ENCODE measurements at places on chromosomes 2 and 18. TPM values are rescaled to one million over a fixed set of nuclear protein-coding genes. Genes with fewer than 3 reads are reported as not detected.
A peak's percentile ranks its signal among the peaks of the same experiment; 100 is the strongest.

GRCh38 chr2:134455426-134455825 is 201.6 kb downstream of the MGAT5 start:
- DNase-seq, result no peak

Gene LOXHD1
- polyA plus RNA-seq, result 3.2 TPM

GRCh38 chr18:55262021-55262560 is 302.8 kb upstream of the CCDC68 start:
- no peak for DNase-seq

Gene MAP3K19
- not detected for polyA plus RNA-seq

Gene TRMT61B
- 11.0 TPM for polyA plus RNA-seq

- no peak for DNase-seq
These were observed 12.6 kb downstream of the SEH1L start for GRCh38 chr18:12960395-12960794.

Gene PFN4
- 0.94 TPM for polyA plus RNA-seq

GRCh38 chr2:165401285-165401852 is 68.1 kb upstream of the CSRNP3 start:
- DNase-seq, result peak; percentile 54

All from forelimb muscle (tissue), 1 donor.